ENCODE measurements at places on chromosomes 16 and 17. TPM values are rescaled to one million over a fixed set of nuclear protein-coding genes. Genes with fewer than 3 reads are reported as not detected.

The TPSD1 gene
- total RNA-seq: not detected

The SLC2A4 gene
- 1.2 TPM for total RNA-seq

GRCh38 chr16:48206594-48207242 lies 37.4 kb upstream of the LONP2 start:
- H3K27ac ChIP-seq: no peak overlapping the region
- H3K27me3 ChIP-seq: no peaks in the 10 kb centered on the region
- no peak overlapping the region for H3K4me3 ChIP-seq
- H3K36me3 ChIP-seq: no peaks in the 10 kb centered on the region
- H3K4me1 ChIP-seq: no peaks in the 10 kb centered on the region

The CCNF gene
- total RNA-seq: 3.5 TPM

- H3K27me3 ChIP-seq: no peaks in the 10 kb centered on the region
- no peak overlapping the region for H3K27ac ChIP-seq
- no peaks in the 10 kb centered on the region for H3K36me3 ChIP-seq
- no peak overlapping the region for H3K4me3 ChIP-seq
- DNase-seq: no peak
These were observed 47.1 kb upstream of the CLEC19A start for GRCh38 chr16:19238406-19238805.

DNA sequence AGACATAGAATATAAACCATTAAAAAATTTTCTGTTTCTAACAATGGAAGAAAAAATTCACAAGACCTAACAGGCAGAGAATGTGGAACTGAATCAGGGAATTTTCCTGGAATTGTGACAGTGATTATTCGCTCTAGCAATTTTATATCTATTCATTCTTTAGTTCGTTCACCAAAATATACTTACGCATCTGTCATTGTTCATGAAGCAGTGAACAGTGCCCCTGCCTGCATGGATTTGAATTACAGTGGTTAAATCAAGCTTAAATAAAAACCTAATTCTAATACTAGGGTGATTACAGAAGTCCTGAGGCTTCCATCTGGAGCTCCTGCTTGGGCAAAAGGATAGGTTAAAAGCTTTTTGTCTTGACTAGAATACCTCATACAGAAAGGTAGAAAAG lies 48.6 kb downstream of the ABCA8 start:
- H3K36me3 ChIP-seq: peaks cover 28% of the 10 kb centered on the region
- DNase-seq: no peak

- no peak overlapping the region for H3K27ac ChIP-seq
- H3K36me3 ChIP-seq: no peaks in the 10 kb centered on the region
- H3K27me3 ChIP-seq: no peaks in the 10 kb centered on the region
- no peaks in the 10 kb centered on the region for H3K4me1 ChIP-seq
These were observed 18.8 kb downstream of the TLE7 start for GRCh38 chr16:71423016-71423415.

GRCh38 chr17:32926183-32926582 lies 1.8 kb upstream of the TMEM98 start:
- H3K27ac ChIP-seq: no peak overlapping the region
- no peaks in the 10 kb centered on the region for H3K27me3 ChIP-seq
- no peak overlapping the region for H3K4me3 ChIP-seq
- no peak for DNase-seq

DNA sequence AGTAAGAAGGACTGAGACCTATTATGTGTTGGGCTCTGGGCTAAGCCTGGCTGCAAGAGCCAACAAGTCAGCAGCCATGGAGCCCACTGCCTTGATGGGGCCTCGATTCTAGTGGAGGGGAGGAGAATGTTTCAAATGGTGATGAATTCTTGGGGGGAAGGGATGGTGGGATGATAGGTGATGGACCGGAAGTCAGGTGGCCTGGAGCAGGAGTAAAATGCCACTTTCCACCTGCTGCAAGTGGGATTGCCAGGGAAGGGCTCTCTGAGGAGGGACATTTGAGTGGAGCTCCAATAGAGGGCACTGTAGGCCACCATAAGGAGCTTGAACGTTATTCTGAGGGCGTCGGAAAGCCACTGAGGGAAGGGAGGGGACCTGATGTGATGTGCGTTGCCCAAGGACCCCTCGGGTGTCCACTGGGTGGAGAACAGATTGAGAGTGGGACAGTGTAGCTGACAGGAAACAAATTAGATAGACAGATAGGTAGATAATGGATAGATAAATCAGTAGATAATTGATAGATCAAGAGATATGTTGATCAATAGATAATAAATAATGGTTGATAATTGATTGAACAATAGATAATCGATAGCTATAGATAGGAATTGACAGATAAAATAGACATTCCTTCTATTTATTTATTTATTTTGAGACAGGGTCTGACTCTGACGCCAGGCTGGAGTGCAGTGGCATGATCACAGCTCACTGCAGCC lies 18.2 kb upstream of the NXPH3 start:
- DNase-seq: no peak
- no peak overlapping the region for H3K27ac ChIP-seq
- no peak overlapping the region for H3K4me3 ChIP-seq
- H3K27me3 ChIP-seq: peaks cover 4% of the 10 kb centered on the region
- no peaks in the 10 kb centered on the region for H3K36me3 ChIP-seq
- no peaks in the 10 kb centered on the region for H3K4me1 ChIP-seq
